Fibroblast of lung (primary cell): ENCODE measurements at places on chromosomes 16 and 17.

- peak; percentile 44 for DNase-seq
Observed at GRCh38 chr16:19179546-19180490, 11.8 kb downstream of the SYT17 start.

DNA sequence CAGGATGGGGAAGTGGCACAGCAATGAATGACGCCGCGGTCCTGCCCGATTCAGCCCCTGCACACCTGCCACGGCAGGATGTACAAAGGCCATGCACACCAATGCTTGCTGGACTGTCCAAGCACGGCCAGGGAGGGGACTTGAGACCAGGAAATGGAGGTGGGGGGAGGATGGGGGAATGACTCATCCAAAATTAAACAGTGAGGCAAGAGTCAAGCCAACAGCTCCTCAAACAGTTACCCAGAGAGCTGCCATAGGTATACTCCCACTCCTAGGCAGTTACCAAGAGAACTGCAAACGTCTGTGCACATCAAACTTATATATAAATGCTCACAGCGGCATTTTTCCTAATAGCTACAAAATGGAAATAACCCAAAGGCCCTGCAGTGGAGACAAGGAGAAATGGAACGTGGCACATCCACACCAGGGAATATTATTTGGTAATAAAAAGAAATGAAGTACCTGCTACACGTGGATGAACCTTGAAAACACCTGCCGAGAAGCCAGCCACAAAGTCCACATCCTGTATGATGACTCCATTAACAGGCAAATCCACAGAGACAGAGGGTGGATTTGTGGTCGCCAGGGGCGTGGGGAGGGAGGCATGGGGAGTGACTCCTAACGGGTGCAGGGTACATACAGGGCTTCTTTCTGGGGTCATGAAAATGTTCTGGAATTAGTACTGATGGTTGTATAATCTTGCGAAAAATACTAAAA lies 54.1 kb downstream of the VAC14 start:
- peak; percentile 92 for DNase-seq

GRCh38 chr16:50040018-50040417 lies 15.0 kb downstream of the CNEP1R1 start:
- DNase-seq: no peak

GRCh38 chr16:81174644-81175324 lies 63.7 kb upstream of the BCO1 start:
- DNase-seq: peak; percentile 24

GRCh38 chr17:39572121-39572520 lies 35.6 kb downstream of the NEUROD2 start:
- DNase-seq: no peak

DNA sequence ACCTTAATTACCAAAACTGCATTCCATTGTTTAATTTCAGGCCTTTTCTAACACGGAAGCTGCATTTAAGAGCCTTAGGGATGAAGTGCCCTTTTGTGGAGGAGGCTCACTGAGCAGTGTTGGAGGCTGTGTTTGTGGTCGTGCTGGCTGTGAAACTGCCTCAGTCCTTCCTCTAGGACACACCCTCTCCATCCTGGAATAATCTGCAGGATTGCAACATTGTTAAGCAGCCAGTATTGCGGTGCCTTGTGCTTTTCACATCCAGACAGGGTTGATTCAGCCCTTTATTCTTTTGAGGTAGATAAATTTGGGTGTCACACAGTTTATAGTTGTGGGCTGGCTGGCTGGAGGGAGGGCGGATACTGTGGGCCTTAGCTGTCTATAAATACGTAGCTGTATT lies 141.6 kb downstream of the CDRT15L2 start:
- DNase-seq: peak; percentile 4

- no peak for DNase-seq
Observed at GRCh38 chr17:42920922-42921321, 20.3 kb downstream of the G6PC1 start.

DNA sequence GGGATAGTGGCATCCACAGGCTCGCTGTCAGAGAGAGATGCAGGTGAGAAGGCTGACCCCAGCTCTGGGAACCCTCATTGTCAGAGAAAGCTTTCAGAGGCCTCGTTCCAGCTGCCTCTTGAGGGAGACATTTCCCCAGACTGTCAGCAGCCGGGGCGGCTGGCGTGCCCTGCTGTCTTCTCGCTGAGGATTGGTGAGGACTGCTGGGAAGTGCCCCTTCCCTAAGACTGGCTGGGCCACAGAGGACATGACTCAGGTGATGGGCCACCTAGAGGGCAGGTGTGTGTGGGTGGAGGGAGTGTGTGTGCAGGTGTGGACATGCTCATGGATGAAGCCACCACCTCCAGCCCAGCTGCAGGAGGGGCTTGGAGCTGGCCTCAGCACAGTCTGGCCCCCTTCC lies 25.3 kb downstream of the SPACA3 start:
- DNase-seq: no peak

DNA sequence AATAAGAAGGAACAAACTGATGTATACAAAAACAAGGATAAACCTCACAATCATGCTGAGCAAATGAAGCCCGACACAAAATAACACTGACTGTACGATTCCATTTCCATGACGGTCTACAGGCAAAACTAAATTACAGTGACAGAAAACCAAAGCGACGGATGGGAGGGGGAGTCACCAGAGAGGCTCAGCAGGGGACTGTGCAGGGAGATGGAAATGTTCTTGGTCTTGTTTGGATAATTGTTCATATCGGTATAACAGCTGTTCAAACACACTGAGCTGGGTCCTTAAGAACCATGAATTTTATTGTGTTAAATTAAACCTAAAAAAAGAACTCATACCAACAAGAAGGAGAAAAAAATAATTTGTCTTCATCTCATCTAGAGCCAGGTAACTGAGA lies 97.8 kb downstream of the NXN start:
- DNase-seq: no peak

- no peak for DNase-seq
Observed at GRCh38 chr17:78774956-78775571, 7.0 kb downstream of the CYTH1 start.

- DNase-seq: no peak
Observed at GRCh38 chr16:11697319-11697718, 29.1 kb downstream of the SNN start.

GRCh38 chr16:5019775-5020174 lies 14.0 kb downstream of the NAGPA start:
- no peak for DNase-seq

- DNase-seq: no peak
Observed at GRCh38 chr16:54412777-54413455, 126.3 kb upstream of the IRX3 start.

DNA sequence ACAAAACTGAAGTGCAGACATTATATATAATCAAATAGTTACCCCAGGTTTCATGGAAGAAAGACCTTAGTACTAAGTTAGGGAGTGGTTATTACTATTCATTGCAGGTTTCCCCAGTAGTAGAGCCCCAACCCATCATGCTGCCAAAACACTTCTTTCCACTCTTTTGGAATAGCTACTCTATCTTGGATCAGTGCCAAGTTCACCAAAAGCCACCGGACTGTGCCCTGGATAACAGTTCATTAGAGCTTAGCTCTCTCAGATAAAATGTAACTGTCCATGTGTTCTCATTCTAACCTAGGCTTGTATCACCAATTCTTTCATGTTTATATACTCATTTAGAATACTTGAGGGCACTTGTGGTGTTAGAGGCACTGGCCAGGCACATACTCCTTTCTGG lies 540.1 kb upstream of the C16orf82 start:
- DNase-seq: no peak

GRCh38 chr17:54901230-54901822 lies 674 bp downstream of the TOM1L1 start:
- peak; percentile 68 for DNase-seq

DNA sequence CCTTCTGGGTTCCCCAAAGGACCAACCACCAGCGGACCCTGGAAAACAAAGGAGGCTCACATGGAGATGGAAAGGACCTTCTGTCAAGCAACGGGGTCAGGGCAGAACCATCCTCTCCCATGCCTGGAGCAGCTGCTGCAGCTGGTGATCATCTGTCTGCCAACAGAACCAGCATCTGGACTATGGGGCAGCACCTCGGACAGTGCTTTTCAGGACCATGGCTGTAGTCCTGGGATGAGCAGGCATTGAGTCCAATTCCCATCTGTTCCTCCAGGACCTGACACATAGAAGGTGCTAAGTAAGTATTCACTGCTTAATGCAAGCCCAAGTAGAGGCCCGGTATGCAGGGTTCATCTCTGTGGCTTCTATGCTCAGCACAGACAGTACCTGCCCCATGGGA lies 304.7 kb downstream of the XYLT1 start:
- DNase-seq: peak; percentile 5

GRCh38 chr17:74037320-74037719 lies 166.2 kb upstream of the RPL38 start:
- peak; percentile 6 for DNase-seq

- DNase-seq: peak; percentile 83
Observed at GRCh38 chr17:7745748-7746470, 28.4 kb downstream of the DNAH2 start.

DNA sequence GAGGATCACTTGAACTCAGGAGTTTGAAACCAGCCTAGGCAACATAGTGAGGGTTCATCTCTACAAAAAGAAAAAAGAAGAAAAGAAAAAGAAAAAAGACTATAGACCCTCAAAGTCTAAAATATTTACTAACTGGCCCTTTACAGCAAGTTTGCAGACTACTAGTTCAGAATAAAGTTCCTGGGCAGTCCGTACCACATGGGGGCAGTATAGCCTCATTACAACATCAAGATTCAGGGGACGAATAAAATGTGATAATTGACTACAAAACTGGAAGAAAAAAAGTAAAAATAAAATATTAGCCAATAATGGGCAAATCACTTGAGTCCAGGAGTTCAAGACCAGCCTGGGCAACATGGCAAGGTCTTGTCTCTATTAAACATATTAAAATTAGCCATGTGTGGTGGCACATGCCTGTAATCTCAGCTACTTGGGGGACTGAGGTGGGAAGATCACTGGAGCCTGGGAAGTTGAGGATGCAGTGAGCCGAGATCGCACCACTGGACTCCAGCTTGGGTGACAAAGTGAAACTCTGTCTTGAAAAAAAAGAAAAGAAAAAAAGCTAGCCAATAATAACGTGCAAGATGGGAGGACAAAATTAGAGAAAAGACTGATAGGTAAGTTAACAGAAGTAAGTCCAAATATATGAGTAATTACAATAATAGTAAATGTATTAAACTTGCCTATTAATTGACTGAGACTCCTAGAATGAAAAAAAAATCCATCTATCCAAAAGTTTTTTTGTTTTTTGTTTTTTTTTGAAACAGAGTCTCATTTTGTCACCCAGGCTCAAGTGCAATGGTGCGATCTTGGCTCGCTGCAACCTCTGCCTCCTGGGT lies 129.4 kb upstream of the SEC14L1 start:
- peak; percentile 62 for DNase-seq

DNA sequence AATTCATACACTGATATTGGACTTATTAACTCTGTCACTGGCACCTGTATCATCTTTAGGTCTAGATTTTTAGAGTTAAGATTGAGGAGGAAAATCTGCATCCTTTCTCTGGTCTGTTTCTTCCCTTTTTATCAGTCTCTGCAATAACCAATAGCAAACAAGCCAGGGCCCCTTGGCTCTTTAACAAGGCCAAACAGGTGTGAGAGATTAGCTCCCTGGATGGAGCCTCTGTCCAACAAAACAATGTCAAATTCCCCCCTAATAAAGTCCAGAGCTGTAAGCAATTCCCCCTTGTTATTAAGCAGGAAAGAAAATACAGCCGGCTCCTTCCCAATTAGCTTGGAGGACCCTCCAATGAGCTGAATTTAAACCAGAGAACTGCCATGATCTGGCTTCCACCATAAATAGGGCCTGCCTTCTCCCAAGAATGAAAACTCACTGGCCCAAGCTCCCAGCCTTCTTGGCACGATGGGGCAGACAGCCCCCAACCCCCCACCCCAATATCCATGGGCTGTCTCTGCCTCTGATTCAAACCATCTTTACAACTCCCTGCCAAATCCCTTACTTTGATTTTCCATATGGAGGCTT lies 56.1 kb upstream of the SOX9 start:
- no peak for DNase-seq

- no peak for DNase-seq
Observed at GRCh38 chr17:40582328-40582901, 17.1 kb upstream of the CCR7 start.

DNA sequence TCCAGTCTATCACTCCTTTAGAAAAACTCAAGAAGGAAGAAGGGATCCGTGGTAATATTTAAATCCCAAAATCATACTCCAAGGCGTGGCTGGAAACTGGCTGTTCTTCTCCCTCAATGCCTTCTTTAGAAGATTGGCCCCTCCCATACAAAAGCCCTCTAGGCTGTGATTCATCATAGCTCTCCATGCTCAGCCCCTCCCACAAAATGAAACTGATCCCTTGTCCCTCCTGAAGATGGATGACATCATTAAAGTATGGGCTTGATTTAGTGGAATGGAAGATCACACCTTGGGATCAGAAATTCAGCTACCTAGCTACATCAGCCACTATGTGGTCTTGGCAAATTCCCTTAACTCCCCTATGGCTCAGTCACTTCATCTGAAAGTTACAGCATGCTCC lies 4.1 kb downstream of the GRIN2A start:
- DNase-seq: no peak

DNA sequence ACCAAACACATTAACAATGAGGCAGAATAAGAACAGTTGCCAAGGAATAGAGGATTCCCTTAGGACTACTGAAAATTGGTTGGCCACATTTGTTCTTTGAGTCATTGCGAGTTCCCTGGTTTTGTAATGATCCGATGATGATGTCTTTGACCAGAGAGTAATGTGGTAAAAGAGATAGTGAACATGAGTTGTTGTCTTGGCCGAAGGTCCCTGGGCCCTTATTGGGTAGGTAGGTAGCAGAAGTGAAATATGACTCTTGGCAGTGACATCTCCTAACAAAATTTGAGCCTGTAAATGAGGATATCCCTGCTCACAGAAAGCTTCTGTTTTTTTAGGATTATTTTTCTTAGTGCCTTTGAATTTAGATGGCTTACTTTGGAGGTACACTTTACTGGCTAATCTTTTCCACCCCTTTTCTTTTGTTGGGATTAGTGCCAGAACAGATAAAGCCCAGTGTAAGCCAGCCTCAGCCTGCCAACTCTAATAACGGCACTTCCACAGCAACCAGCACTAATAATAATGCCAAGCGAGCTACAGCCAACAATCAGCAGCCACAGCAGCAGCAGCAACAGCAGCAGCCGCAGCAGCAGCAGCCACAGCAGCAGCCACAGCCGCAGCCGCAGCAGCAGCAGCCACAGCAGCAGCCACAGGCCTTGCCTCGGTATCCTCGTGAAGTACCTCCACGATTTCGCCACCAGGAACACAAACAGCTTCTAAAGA lies 47.2 kb downstream of the TNRC6A start:
- peak; percentile 79 for DNase-seq

- DNase-seq: no peak
Observed at GRCh38 chr16:23987443-23987842, 151.7 kb downstream of the PRKCB start.

DNA sequence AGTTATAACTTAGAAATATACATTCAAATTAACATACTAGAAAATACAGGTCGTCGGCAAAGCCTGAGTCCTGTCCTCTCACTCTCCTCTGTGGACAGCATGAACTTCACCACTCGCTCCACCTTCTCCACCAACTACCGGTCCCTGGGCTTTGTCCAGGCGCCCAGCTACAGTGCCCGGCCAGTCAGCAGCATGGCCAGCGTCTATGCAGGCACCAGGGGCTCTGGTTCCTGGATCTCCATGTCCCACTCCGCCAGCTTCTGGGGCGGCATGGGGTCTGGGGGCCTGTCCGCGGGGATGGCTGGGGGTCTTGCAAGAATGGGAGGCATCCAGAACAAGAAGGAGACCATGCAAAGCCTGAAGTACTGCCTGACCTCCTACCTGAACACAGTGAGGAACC lies 319.4 kb downstream of the ZFHX3 start:
- no peak for DNase-seq
